Skin of body (tissue), 3 donors: ENCODE measurements at places on chromosomes 3 and 15. TPM values are rescaled to one million over a fixed set of nuclear protein-coding genes. Genes with fewer than 3 reads are reported as not detected.

Gene FANCD2OS
- not detected for total RNA-seq

Gene MUC13
- not detected for total RNA-seq

Gene PDCD10
- total RNA-seq, result 54.1 TPM

Gene EXD1
- total RNA-seq, result not detected

Gene HHATL
- 3.9 TPM for total RNA-seq

Gene LYZL4
- not detected for total RNA-seq

Gene CX3CR1
- total RNA-seq, result 1.5 TPM

Gene CERS3
- 25.6 TPM for total RNA-seq

Gene SPINK8
- not detected for total RNA-seq

Gene LCMT2
- total RNA-seq, result 4.4 TPM
